ENCODE measurements at places on chromosomes 6 and 20.

- DNase-seq = no peak
Observed at GRCh38 chr20:34980543-34981233, 25.0 kb downstream of the MYH7B start.

GRCh38 chr6:45327956-45328522 is at the start of gene RUNX2:
TSS of gene RUNX2 (plus strand) at chr6:45328330. CDS start at chr6:45328727, 397 bp downstream.
- no peak for DNase-seq

GRCh38 chr6:13471184-13471583 is 16.2 kb downstream of the GFOD1 start:
- DNase-seq = no peak

DNA sequence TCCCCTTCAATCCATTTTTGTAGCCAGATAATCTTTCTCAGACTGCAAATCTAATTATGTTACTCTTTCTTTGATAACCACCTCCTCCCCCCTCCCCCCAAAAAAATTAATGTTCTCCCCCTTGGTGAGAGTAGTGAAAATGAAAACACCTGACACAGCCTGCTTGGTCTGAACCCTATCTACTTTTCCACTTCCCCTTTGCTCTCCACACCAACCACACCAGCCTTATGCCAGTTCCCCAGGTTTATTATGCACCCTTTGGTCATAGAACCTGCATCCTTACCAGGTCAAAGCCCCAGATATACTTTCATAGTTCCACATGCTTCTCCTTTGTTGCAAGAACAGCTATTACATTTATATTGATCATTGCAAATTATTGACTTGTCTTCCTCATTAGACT is 19.4 kb downstream of the PFDN4 start:
- DNase-seq = no peak

GRCh38 chr20:62989201-62989601 is 17.6 kb downstream of the BHLHE23 start:
- DNase-seq = no peak

DNA sequence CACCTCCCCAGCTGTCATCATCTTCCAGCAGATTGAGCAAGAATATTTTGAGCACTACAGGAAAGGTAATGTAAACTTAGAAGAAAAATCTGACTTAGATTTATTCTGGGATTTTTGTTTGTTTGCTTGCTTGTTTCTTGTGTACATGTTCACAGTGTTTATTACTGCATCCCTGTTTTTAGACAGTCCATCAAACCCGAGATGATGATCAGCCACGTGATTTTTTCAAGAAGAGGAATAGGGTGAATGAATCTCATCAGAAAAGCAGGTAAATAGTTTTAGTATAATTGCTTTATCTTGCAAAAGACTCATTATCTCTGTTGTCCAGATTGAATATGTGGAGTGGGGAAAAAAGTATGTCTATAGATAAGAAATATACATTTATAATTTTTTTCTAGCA is 2.1 kb downstream of the FAM217B start:
- no peak for DNase-seq

- no peak for DNase-seq
Observed at GRCh38 chr6:150310539-150310938, 58.3 kb upstream of the IYD start.

- peak; percentile 17 for DNase-seq
Observed at GRCh38 chr6:112189494-112189893, 64.9 kb downstream of the LAMA4 start.

- DNase-seq = no peak
Observed at GRCh38 chr20:49097159-49097558, 51.0 kb downstream of the CSE1L start.

DNA sequence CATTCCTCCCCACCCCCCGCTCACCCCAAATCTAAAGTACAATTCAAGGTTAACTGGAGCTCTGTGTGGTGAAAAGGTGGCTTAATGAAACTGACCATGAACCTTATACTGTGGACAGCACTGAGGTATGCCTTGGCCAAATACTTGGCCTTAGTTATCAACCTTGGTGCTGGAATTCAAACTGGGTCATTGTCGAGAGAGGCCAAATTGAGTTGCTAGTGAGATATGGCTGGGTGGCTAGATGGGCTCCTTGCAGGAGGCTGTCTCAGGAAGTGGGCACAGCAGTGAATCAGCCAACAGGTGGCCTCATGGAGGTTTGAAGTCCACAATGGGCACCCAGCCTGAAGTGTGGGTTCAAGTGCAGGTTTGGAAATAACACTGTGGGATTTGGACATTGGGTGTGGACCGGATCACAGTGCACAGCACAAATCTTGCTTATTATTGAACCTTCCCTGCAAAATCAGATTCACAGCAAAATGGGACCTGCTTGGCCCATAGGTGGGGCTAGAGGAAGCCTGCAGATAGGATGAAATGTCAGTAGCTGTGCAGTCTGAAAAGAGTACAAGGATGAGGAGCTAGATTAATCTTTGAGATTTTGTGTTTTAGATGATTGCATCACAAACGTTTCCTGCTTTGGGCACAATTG is 5.6 kb upstream of the BTBD3 start:
- no peak for DNase-seq

GRCh38 chr20:58408603-58409246 is 19.7 kb downstream of the VAPB start:
- no peak for DNase-seq

DNA sequence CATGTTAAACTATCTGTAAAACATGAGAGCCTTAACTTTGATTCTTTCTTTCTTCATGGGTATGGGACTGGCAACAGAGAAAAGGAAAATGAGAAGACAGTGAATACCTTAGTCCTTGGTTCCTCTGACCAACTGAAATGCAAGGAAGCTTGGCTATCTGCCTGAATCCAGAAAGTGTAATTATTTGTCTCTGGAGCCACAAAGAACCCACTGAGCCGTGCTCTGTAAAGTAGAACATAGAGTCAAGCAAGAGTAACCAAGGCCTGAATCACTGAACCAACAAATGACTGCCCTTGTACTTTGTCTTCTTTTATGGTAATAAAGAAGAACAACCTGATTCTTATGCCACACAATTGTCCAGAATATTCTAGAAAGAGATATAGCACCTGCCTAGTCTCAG is 27.6 kb downstream of the PKHD1 start:
- DNase-seq = peak; percentile 89

DNA sequence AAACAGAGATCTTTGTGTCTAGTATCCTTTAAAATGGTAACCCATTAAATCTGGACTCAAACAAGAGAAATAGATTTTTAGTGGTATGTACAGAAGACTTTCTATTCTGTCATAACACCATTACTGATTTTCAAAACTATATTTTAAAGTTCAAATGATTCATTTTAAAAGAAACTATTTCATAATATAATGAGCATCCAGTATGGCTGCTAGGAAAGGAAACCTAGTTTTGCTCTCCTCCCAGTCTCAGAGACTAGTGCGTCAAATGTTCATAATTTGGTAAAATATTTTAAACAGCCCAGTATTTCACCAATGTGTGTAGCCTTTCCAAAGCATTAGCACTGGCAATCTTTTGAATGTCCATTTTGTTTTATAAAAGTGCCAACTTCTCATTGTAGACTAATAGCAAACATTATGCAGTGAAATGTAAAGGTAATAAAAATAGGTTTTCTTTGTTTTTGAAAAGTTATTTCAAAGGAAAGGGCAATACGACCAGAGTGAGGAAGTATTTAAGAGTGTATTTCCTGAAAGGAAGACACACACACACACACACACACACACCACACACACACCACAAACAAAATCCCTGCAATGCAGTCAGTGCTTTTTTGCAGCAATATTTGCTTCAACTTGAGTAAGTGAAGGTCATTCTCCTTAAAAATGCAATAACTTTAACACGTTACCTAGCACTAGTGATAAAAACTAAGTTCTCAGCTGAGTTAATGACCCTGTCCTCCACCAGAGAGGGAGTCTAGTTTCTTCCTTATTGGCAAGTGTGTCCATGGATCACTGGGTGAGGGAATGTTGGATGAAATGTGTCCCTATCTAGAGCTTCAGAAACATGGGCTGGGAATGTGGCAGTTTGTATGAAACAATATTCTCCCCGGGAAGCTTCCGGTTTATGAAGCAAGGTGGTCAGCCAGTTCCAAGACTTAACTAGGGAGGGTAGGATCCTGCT is 4.6 kb downstream of the PPP1R3G start:
- no peak for DNase-seq

DNA sequence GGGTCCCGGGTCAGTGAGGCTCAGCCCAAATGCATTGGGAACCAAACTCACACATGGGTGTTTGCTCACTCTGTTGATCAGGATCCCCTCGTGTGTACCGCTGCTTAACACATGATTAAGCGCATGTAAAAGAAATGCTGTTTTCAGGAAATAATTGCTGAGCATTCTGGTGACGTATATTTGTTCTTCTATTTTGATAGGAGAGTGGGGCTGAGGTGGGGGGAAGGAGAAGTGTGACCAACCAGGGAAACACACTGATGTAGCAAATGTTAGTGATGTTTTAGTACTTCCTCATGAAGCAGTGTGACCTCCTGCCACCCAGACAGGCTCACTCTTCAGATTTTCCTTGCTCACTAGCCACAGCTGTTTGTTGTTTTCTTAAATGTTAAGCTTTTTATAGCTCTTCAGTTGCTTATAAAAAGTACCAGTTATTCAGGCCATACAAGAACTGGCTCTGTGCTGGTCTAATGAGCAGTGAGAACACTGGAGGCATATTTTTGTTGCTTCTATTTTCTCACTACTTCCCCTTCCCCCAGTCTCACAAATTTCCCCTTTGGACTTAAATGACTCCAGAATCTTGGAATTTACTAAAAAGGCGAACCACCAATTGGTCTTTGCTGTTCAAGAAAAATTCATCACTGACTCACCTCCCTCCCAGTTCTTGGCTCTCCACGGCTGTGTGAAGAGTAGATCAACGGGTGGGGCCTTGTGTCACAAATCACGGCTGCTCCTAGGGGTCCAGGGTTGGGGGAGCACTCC is 79.2 kb upstream of the BACH2 start:
- peak; percentile 66 for DNase-seq

DNA sequence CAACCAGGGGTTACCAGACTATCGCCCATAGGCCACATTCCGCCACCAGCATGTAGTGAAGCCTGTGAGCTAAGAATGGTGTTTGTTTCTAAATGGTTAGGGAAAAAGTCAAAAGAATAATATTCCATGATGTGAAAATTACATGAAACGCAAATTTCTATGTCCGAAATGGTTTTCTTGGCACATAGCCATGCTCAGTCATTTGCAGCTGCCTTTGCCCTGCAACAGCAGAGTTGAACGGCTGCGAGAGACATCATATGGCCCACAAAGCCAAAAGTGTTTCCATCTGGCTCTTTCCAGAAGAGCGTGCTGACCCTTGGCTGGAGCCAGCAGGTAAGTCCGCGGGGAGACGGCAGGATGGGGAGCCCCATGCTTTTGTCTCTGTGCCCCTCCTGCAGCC is 60.7 kb downstream of the FAM120B start:
- no peak for DNase-seq

DNA sequence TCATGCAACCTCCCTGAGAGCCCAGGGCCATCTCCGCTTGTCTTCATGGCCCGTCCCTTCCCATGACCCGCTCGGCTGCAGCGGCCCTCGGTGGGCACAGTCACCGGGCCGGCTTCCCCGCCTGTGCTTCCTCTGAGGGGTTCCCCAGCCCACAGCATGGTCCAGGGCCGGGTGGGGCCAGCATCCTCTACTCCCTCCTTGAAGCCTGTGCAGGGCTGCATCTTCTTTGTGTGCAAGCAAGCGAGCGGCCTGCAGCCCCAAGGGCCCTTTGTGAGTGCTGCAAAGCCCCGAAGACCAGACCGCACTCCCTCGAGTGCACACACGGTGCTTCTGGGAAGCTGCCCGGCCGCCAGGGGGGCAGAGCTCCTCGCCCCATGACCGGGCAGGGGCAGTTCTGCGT is 265.8 kb downstream of the TAF4 start:
- DNase-seq = no peak

DNA sequence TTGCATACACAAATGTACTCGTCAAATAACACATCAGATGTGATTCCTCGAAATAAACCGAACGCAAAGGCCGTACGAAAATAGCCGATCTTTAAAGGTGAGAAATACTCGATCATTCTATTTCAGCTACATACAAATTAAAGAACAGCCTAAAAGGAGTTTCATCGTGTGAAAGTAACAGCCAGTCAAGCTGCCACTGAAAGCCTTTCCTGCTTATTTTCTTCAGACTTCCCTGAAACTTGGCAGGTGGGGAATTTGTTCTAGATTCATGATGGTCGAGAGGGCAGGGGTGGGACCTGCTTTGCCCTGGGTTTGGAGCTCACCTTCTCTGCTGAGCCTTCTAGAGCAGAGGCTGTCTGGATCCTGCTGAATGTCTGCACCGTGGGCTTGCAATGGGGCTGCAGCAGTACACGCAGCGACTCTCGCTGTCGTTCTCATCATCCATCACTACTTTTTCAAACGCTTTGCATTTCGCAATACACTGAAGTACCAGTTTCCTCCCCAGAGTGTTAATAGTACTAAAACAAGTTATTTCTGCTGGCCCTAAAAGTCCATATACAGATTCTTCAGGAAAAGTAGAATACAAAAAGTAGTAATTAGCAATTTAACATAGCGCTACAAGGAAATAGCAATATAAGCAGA is 16.2 kb downstream of the FOXC1 start:
- peak; percentile 81 for DNase-seq

- DNase-seq = no peak
Observed at GRCh38 chr6:130019326-130020072, 1.1 kb downstream of the L3MBTL3 start.

DNA sequence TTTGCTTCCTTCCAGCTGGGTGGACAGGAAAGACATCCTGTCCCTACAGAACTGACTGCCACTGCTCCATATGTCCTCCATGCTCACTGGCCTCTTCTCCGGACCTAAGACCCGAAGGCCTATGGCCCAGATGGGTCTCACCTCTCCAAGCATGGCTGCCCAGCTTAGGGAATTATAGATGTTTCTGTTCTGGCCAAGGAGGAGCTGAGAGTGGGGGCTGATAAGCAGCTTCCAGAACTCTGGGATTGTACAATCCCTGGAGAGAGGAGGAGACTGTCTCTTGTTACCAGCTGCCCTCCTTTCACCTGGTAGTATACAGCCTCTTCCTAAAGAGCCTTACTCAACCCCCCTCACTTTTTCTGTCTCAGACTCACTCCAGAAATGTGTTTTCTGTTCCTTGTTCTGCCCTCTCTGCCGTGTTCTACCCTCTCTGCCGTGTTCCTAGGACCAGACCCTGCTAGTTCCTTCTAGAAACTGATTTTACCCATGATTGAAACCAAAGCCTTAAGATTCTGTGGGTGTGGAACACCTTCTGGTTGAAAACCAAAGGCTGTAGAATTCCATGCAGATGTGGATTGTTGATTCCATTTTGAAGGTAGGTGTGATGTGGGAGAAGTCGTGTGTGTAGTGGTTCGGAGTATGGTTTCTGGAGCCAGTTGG is 28.7 kb downstream of the ANKS1A start:
- no peak for DNase-seq

DNA sequence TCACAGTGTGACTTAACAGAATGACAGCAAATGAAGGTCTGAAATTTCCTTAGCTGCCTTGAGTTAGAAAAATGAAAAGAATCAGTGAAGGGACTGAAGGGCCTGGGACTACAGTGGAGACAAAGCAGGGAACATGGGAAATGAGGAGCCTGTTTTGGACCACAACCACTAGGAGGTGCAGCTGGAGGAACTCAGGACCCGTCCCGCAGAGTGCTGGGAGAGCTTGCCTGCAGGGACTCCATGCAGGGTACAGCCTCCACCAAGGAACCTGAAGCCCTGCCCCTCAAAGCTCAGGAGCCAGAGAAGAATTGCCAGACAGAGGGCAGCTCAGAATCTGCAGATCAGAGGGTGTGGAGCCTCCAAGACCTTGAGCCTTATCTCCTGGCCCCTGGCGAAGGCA is 50.7 kb downstream of the LRFN2 start:
- no peak for DNase-seq
